HepG2 (cell line): ENCODE measurements at places on chromosomes 1 and 21.

- no peaks in the 10 kb centered on the region for H3K4me1 ChIP-seq
- no peak overlapping the region for H3K4me3 ChIP-seq
- DNase-seq, result no peak
- no peaks in the 10 kb centered on the region for H3K27me3 ChIP-seq
- H3K27ac ChIP-seq, result no peak overlapping the region
- H3K36me3 ChIP-seq, result no peaks in the 10 kb centered on the region
Measured at GRCh38 chr1:98005326-98006010, 84.6 kb upstream of the DPYD start.

- H3K36me3 ChIP-seq, result no peaks in the 10 kb centered on the region
- DNase-seq, result no peak
- H3K27ac ChIP-seq, result no peak overlapping the region
- no peaks in the 10 kb centered on the region for H3K27me3 ChIP-seq
- H3K4me3 ChIP-seq, result no peak overlapping the region
- H3K4me1 ChIP-seq, result no peaks in the 10 kb centered on the region
Measured at GRCh38 chr1:227370533-227371254, 52.4 kb upstream of the CDC42BPA start.

DNA sequence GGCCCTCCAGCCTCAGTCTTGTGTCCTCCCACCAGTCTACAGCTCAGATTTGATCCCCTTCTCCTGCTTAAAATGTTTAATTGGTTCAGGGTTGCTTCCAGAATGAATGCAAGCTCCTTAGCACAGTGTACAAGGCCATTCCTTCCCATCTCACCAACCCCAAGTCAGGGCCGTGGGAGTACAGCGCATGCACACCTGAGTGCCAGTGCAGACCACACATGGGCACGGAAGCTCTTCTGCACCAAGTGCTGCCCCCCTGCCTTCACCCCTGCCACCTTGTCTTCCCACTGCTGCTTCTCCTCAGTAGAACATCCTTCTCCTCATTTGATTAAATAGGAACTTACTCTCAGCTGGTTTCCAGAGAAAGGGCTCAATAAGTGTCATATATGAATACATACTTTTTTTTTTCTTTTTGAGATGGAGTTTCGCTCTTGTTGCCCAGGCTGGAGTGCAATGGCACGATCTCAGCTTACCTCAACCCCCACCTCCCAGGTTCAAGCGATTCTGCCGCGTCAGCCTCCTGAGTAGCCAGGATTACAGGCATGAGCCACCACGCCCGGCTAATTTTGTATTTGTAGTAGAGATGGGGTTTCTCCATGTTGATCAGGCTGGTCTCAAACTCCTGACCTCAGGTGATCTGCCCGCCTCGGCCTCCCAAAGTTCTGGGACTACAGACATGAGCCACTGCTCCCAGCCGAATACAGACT, 9.3 kb downstream of the PMF1 start:
- no peak overlapping the region for H3K4me3 ChIP-seq
- H3K36me3 ChIP-seq, result peaks cover 42% of the 10 kb centered on the region
- DNase-seq, result no peak
- no peaks in the 10 kb centered on the region for H3K27me3 ChIP-seq
- peaks cover 25% of the 10 kb centered on the region for H3K4me1 ChIP-seq

DNA sequence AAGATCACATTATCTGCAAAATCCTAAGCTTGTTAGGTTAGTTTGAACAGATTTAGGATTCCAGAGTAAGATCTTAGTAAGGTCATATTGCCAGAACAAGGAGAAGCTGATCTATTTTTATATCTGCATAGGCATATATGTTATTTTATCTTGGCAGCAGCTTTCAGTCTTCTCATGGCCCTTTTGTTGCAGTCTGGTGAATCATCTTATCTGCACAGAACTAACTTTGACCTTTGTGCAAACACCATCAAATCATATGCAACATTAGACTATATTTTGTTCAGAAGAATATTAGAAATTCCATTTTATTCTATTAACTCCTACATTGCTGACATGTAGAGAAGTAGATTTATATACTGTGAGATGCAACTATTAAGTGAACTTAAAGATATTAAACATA, 107.3 kb downstream of the CLEC20A start:
- no peaks in the 10 kb centered on the region for H3K27me3 ChIP-seq
- H3K27ac ChIP-seq, result no peak overlapping the region
- no peaks in the 10 kb centered on the region for H3K36me3 ChIP-seq
- no peak overlapping the region for H3K4me3 ChIP-seq
- DNase-seq, result no peak

GRCh38 chr1:209534496-209535250, 48.8 kb upstream of the CAMK1G start:
- H3K36me3 ChIP-seq, result no peaks in the 10 kb centered on the region
- DNase-seq, result no peak
- no peak overlapping the region for H3K4me3 ChIP-seq
- no peak overlapping the region for H3K27ac ChIP-seq
- no peaks in the 10 kb centered on the region for H3K4me1 ChIP-seq

GRCh38 chr1:100757946-100758345, 38.4 kb downstream of the VCAM1 start:
- H3K27me3 ChIP-seq, result no peaks in the 10 kb centered on the region; the same call in 1 of the 2 replicates
- no peak for DNase-seq
- H3K27ac ChIP-seq, result no peak overlapping the region
- no peaks in the 10 kb centered on the region for H3K4me1 ChIP-seq

DNA sequence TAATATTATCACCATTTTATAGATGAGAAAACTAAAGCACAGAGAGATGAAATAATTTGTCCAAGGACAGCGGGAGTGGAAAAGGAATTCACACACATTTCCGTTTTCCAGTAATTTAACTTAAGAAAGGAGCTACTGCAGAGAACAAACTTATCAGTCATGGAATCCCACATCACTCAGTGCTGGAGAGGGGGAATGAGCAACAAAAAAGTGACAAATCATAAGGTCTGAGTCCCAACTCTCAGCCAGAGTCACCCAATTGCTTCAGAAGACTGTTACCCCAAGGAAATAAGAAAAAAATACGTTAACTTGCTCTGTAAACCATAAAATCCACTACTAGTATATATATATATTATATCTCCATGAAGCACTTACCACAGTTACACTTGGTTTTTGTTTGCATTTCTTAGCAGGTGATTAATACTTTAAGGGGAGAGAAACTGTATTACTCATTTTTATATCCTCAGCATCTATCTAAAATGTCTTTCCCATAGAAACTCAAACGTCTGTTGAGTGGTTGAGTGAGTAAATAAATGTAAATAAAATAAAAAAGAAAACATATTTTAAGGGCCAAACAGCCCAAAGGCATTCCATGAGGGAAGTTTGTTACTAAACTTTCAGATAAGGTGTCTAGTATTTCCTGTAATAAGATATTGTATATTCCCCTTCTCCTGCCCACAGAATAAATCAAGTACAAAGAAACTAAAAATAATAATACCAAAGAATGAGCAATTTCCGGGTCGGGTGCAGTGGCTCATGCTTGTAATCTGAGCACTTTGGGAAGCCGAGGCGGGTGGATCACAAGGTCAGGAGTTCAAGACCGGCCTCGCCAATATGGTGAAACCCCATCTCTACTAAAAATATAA, 76.8 kb downstream of the SLC45A1 start:
- no peak for DNase-seq
- no peaks in the 10 kb centered on the region for H3K27me3 ChIP-seq
- peaks cover 23% of the 10 kb centered on the region for H3K4me1 ChIP-seq
- H3K4me3 ChIP-seq, result no peak overlapping the region

DNA sequence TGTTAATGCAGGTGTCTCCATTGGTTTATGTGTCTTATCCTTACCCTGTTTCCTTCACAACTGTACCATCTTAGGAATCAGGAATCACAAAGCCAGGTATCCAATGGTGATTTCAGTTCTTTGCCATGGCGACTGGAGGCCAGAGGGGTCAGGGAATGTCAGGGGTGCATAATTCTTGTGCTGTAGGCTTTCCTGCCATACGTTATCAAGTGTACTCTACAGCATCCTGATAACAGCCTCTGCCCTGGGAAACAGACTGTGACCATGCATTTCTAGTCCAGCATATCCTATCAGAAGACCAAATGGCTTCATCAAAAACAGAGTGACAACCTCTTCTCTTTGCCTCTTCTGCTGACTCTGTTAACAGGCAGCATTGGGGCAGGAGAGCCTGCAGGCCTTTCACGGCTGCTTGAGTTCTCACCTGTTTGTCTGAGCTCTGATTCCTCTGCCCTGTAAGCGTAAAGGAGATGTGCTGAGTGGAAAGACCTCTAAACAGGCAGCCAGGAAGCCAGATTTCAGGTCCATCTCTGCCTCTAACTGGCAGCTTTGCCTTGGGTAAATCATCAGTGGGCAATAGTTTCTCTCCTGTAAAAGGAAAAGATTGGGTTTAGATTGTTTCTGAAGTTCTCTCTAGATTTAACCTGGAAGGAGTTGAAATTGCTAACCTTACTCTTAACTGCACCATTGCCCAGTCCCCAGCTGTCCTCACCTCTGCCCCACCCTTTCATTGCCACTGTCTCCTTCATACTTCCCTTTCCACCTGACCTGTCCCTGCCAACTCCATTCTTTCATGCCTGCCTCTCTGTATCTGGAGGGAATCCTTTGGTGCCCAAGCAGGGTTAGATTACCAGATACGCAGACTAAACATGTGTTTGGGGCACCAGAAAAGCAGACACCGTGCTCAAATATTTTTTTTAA, 80.2 kb downstream of the LRRC8D start:
- H3K27me3 ChIP-seq, result no peaks in the 10 kb centered on the region
- 0 out of 3 replicates have a peak, but pooled peaks cover 3% of the 10 kb centered on the region for H3K36me3 ChIP-seq
- peak overlapping the region; percentile 62 for H3K27ac ChIP-seq
- no peak for DNase-seq
